ENCODE measurements at places on chromosomes 13 and 19. TPM values are rescaled to one million over a fixed set of nuclear protein-coding genes. Genes with fewer than 3 reads are reported as not detected.

DNA sequence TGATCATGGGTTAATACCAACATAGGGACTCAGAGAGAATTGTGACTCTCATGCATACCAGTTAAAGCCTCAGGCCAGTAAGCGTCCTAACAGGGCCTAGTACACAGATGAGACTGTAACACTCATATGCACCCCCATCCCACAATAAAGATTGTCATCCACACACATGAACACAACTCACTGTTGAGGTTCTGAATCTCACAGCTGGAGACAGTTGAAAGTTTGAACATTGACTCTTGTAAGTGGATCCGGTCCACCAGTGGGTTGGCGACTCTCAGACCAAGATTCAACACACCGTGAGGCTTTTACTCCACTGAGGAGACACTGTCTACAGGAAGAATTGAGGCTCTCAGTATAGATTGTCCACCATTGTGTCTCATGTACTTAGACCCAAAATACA is 88.1 kb downstream of the ZNF429 start:
- H3K4me3 ChIP-seq = no peak overlapping the region
- H3K27ac ChIP-seq = no peak overlapping the region
- no peaks in the 10 kb centered on the region for H3K4me1 ChIP-seq
- no peaks in the 10 kb centered on the region for H3K27me3 ChIP-seq

DNA sequence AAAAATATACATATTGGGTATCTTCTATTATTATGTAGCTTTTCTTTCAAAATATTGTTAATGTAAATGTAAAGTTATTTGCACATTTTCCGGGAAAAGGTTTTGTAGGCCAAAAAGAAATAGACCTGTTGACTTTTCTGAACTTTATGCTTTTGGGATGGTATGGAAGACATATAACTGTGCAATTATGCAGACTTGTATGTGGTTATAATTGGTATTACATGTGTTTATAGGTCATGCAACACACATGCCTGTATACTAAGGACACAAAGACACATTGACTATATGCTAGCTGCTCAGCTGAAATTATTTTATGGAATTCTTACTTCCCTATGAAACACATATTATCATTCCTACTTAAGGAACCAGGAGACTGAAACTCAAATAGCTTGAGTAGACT is 2.3 kb upstream of the NBEA start:
- peaks cover 26% of the 10 kb centered on the region for H3K4me1 ChIP-seq
- H3K36me3 ChIP-seq = no peaks in the 10 kb centered on the region
- H3K27me3 ChIP-seq = no peaks in the 10 kb centered on the region
- DNase-seq = no peak

DNA sequence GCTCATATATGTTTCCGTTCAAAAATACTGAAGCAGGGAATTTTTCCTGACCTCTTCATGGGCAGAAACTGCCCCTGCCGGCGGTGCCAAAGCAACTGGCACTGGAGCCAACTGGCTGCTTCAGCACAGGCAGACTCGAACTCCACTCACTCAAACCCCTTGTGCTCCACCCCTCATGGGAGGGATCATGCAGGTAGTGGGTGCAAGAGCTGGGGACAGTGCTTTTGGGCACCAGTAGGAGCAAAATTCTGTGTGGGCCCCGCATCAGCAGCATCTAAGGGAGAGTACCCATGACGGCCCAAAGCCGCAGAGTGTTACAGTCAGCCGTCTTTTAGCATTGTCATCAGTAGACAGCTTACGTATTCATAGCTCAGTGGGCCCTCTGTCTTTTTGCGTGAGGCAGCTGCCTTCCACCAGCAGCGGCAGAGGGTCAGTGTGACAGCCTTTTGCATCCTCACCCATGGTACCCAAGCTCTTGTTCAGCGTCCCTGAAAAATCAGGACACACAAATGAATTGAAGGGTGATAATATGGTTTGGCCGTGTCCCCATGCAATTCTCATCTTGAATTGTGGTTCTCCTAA is 393.8 kb downstream of the SLITRK6 start:
- H3K4me1 ChIP-seq = no peaks in the 10 kb centered on the region
- no peak overlapping the region for H3K4me3 ChIP-seq
- H3K27ac ChIP-seq = no peak overlapping the region
- H3K27me3 ChIP-seq = no peaks in the 10 kb centered on the region
- no peak for DNase-seq

Gene NEK3
- 3.7 TPM for total RNA-seq

Gene GZMM
- total RNA-seq = 0.88 TPM

DNA sequence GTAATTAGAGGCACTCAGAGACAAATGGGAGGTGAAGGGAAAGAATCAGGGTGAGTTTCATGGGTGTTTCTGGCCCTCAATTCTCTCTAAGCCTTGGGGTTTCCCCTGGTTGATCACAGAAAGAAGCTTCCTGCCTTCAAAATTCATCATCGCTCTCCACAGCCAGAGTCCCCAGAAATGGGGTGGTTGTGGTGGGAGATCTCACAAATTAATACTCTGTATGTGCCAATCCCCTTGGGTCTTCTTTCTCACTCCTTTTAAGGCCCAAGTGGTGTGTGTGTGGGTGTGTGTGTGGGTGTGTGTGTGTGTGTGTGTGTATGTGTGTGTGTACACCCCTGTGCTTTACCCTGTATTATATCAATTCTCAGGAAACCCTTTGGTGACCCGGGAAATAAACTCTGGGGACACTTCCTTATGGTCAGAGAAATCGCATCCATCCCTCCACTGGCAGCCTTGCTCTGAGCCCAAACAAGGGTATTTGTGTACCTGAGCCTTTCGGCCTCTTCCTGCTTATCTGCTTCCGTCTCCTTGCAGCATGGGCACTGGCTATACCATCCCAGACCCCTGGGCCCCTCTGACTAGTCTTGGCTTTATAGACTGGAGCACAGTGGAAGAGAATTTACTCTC is 2.8 kb upstream of the FCGBP start:
- no peaks in the 10 kb centered on the region for H3K27me3 ChIP-seq
- no peak for DNase-seq
- no peaks in the 10 kb centered on the region for H3K36me3 ChIP-seq
- no peak overlapping the region for H3K27ac ChIP-seq
- peaks cover 18% of the 10 kb centered on the region for H3K4me1 ChIP-seq

- no peak overlapping the region for H3K27ac ChIP-seq
- H3K36me3 ChIP-seq = no peaks in the 10 kb centered on the region
- peak; percentile 49 for DNase-seq
- H3K4me3 ChIP-seq = no peak overlapping the region
- peaks cover 21% of the 10 kb centered on the region for H3K4me1 ChIP-seq
Measured at GRCh38 chr19:15562861-15563260, 52.2 kb upstream of the CYP4F8 start.

Gene PTPRH
- 21.4 TPM for total RNA-seq

Gene KIR2DL1
- not detected for total RNA-seq

- H3K27ac ChIP-seq = no peak overlapping the region
- no peaks in the 10 kb centered on the region for H3K4me1 ChIP-seq
- no peak for DNase-seq
- H3K27me3 ChIP-seq = no peaks in the 10 kb centered on the region
- no peak overlapping the region for H3K4me3 ChIP-seq
Measured at GRCh38 chr13:74977498-74977897, 504.5 kb downstream of the TBC1D4 start.

DNA sequence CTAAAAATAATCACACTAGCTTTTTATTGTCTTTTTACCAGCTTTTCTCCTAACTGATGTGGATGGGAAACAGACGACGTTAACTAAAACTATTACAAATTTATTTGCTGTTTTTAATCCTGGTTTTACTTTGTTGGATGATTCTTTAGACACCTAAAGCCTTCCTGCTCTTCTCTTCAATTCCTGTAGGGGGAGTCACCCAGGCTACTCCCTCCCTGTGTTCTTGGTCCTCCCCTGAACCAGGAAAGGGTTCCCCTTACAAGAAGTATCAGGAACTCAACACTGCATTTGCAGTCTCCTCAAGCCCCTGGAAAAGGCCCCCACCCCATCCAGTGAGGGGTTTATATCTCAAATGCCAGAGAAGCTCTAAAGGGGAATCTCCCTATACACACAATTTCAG is 206.1 kb downstream of the SUCLA2 start:
- no peaks in the 10 kb centered on the region for H3K27me3 ChIP-seq
- no peaks in the 10 kb centered on the region for H3K4me1 ChIP-seq
- no peaks in the 10 kb centered on the region for H3K36me3 ChIP-seq
- no peak overlapping the region for H3K4me3 ChIP-seq
- no peak overlapping the region for H3K27ac ChIP-seq

DNA sequence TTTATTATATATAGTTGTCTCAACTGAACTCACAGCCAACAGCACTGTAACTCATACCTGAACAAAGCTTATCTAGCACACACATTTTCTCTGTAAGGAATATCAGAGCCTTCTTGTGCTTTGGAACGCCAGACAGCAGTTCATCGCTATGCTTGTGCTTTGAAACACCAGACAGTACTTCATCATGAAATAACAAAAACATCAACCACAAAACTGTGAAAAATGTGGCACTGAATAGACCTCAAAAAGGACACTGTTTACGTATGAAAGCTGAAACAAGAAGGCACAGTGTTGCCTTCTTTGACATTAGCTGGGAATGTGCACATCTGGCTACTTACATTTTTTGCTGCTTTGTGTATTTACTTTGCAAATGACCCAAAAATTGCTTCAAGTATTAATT is 160.2 kb downstream of the PDS5B start:
- H3K4me3 ChIP-seq = no peak overlapping the region
- peaks cover 24% of the 10 kb centered on the region for H3K36me3 ChIP-seq
- H3K4me1 ChIP-seq = no peaks in the 10 kb centered on the region
- no peaks in the 10 kb centered on the region for H3K27me3 ChIP-seq
- H3K27ac ChIP-seq = no peak overlapping the region

GRCh38 chr13:98207416-98207815 is 30.3 kb upstream of the RNF113B start:
- no peak for DNase-seq
- no peaks in the 10 kb centered on the region for H3K27me3 ChIP-seq
- peaks cover 3% of the 10 kb centered on the region for H3K36me3 ChIP-seq
- peaks cover 20% of the 10 kb centered on the region for H3K4me1 ChIP-seq
- H3K27ac ChIP-seq = peak overlapping the region; percentile 20

DNA sequence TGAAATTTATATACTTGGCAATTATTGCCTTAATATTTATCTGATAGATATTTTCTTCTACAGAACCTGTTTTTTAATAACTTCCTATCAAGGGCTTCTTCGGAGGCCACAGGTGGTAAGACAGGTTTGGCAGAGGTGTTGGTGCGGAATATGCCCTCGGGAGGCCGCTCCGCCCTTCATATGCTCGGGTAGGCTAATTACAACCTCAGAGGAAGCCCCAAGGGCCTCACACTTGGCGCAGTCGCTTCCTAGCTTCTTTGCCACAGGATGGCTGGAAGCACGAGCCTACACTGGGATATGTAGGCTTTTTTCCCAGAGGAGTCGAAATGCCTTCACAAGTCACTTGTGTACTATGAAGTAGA is 68.8 kb downstream of the LMO7 start:
- peak; percentile 88 for DNase-seq
- no peaks in the 10 kb centered on the region for H3K27me3 ChIP-seq
- peak overlapping the region; percentile 49 for H3K4me3 ChIP-seq
- peak overlapping the region; percentile 100 for H3K27ac ChIP-seq

DNA sequence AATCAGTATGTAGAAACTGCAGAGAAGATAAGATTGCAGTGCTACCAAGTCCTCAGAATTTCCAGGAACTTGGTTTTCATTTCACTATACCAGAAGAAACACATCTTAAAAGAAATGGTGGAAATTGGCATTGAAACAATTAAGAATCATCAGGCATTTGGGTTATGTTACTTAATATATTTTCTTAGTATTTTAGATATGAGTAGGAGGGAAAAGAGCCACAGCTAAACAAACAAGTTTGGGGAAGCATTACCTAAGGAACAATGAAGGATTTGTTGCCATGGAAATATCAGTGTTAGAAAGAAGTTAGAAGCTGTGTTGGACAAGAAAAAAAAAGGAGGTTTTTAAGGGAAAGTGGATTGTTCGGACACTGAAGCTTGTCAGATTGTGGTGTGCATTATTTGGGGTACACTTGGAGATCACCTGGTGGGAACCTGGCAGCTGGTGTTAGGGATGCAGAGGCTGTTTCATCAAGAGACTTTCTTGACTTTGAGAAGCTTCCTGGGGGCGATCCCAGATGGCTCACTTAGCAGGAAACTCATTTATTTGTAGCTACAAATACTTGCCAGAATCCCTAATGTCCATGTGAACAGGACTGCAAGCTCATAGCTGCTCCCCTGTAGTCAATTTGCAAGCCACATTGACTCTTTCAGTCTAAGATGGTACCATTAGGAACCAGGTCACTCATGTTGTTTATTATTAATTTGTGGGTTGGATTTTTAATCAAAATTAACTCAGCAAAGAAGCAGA is 246.7 kb downstream of the RFC3 start:
- H3K4me1 ChIP-seq = peaks cover 31% of the 10 kb centered on the region
- H3K27ac ChIP-seq = no peak overlapping the region
- DNase-seq = no peak
- H3K27me3 ChIP-seq = no peaks in the 10 kb centered on the region
- no peaks in the 10 kb centered on the region for H3K36me3 ChIP-seq

GRCh38 chr13:89372193-89372592 is 1701.0 kb downstream of the SLITRK5 start:
- no peak overlapping the region for H3K27ac ChIP-seq
- no peak for DNase-seq
- no peak overlapping the region for H3K4me3 ChIP-seq
- H3K4me1 ChIP-seq = no peaks in the 10 kb centered on the region
- no peaks in the 10 kb centered on the region for H3K36me3 ChIP-seq

DNA sequence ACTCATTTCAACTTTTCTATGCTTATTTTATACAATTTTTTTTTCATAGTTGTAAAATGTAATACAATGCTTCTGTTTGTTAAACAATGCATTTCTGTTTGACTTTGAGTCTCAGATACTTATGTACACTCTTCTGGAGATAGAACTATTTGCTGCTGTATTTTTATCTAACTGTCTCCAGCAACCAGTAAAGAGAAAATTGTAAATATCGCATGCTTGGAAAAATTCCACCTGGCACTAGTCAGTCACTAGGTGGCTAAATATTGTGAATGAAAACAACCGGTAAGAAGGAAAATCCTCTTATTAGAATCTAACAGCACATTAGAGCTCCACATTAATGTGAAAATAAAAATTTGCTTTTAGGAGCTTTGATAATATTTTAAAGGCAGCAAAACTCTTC is 876.5 kb downstream of the PCDH9 start:
- H3K36me3 ChIP-seq = no peaks in the 10 kb centered on the region
- no peaks in the 10 kb centered on the region for H3K4me1 ChIP-seq
- no peak overlapping the region for H3K27ac ChIP-seq
- H3K4me3 ChIP-seq = no peak overlapping the region
- H3K27me3 ChIP-seq = no peaks in the 10 kb centered on the region
- DNase-seq = no peak

Gene DACT3
- 0.13 TPM for total RNA-seq

GRCh38 chr19:30559446-30559845 is 187.3 kb downstream of the ZNF536 start:
- DNase-seq = no peak
- H3K4me3 ChIP-seq = no peak overlapping the region
- H3K36me3 ChIP-seq = no peaks in the 10 kb centered on the region
- no peak overlapping the region for H3K27ac ChIP-seq

DNA sequence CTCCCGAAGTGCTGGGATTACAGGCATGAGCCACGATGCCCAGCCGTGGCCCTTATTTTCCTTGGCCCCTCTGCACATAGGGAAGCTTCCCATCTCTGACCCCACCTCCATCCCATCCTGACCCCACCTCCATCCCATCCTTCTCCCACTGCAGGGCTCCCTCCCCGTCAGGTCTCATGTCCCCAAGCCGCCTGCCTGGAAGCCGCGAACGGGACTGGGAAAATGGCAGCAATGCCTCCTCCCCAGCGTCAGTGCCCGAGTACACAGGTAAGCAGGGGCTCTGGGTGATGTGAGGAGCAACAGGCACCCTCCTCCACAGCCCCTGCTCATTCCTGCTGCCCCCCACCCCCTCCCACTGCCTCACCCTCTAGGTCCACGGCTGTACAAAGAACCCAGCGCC is 12.2 kb downstream of the XAB2 start:
- no peak overlapping the region for H3K4me3 ChIP-seq
- no peak overlapping the region for H3K27ac ChIP-seq
- H3K36me3 ChIP-seq = peaks cover 11% of the 10 kb centered on the region
- DNase-seq = peak; percentile 25
- H3K27me3 ChIP-seq = no peaks in the 10 kb centered on the region

All from PC-9 (cell line).